HT-29 (cell line): ENCODE measurements at places on chromosomes 3 and 15.

DNA sequence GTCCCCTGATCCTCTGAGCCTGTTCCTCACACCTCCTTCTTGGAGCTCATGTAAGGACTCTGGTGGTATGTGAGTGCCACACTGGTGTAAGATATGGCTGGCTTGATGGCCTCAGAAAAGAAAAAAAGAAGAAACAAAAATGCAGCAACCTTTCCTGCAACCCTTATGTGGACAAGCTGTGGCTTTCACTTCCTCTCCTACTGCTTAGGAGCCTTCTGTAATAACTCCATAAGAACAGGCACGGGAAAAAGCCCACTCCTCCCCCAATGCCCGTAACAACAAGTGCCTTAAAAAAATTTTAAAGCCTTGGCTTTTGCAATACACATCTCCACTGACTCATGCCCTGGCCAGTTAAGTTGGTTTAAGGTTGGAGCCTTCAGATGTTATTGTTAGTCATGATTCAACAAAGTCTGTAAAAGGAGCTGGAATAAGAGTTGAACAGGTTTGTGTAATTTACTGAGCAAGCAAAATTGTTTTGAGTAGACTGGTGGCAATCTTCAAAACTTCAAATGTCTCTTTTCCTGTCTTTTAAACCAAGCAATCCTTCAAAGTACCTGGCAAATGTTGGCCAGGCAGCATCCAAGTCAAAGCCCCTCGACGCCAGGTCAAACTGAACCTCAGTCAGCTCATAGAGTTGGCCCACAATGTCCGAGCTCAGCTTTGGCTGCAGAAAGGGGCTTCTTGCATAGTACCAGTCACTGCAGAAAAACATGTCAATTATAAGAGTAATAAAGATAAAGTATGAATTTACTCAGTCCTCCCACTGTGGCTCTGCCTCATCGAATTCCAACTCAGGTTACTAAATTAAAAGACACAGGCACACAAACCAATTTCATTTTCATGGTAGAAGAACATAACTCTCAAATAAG, 22.9 kb downstream of the FYCO1 start:
- DNase-seq, result no peak

- DNase-seq, result no peak
Measured at GRCh38 chr15:58742022-58742813, 7.3 kb downstream of the ADAM10 start.

- no peak for DNase-seq
Measured at GRCh38 chr15:90882781-90883525, 1.4 kb upstream of the FES start.

DNA sequence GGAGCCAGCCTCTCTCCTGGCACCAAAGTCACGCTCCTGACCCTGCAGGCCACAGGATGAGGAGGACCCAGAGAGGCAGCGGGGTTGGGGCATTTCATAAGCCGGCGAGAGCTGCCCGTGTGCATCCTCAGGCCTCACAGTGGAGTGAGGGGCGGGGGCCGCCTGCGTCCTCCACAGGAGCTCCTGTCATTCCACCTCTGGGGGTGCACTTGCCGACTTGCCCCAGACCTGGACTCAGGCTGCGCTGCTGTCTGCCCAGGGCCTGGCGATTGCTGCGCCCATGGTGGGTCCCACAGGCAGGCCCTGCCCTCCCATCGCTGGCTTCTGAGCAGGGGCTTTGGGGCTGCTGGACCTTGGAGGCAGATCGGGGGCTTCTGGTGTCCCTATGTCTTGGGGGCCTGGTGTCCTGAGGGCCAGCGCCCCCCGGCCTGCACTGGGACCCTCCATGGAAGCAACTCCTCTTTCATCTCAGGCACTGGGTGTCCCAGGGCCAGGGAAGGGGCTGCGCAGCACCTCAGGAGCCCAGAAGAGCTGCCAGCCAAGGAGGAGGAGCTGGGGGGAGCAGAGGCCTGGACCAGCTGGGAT, 184.0 kb downstream of the GOLGA6L6 start:
- no peak for DNase-seq

DNA sequence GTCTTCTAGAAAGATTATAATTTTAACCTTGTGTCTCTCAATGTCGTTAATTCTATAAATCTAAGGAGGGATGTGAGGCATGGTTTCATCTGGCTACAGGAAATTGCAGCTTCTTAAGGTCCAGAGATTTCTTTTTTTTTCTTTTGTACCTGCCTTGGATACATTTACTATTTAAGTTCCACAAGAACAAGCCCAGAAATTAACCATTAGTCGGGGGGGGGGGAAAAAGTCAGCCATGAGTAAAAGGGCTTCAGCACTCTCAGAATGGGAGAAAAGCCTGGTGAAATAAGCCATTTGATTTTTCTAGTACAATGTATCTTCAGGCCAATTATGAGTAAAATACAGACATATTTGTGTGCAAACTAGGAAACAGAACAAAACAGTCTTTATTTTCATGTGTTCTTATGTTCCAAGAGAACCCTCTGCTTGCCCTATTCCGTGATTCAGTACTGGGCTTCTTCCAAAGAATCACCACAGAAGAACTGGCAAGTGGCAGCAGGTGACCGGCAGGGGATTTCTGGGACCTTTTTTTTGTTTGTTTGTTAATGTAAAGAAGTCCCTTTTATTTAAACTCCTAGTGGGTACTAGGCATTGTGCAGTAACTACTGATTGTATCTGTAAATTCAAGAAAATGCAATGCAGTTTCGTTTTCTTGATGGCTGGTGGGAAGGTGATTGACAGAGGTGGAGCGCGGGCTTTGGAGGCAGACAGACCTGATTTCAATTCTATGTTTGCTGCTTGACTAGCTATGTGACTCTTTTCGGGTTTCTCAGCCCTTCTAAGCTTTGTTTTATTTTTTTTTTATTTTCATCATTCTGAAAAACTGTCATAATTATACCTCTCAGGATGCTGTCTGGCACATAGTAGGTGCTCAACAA, 82.5 kb downstream of the PEX5L start:
- DNase-seq, result no peak

DNA sequence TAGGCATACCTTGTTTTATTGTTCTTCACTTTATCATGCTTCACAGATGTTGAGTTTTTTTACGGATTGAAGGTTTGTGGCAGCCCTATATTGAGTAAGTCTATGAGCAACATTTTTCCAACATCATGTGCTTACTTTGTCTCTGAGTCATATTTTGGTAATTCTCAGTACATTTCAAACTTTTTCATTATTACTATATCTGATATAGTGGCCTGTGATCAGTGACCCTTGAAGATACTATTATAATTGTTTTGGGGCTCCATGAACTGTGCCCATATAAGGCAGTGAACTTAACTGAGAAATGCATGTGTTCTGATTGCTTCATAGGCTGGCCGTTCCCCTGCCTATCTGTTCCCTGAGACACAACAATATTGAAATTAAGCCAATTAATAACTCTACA, 42.8 kb upstream of the NSMCE3 start:
- no peak for DNase-seq

DNA sequence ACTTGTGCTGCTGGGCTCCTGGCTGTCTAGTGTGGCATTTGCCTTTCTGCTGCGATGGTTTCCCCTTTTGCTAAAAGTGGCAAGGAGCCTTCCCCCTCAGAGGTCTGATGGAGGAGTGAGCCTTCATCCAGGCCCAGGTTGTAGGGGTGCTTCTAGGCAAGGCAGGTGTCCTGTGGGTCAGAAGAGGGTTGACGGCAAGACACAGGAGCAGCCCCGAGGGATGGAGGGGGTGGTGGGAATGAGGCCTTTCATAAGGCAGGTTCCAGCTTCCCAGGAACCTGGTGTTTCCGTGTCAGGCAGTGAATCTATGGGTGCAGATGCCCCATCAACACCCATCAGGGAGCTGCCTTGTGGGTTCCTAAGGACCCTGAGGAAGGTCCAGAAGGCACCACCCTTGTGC, 63.0 kb upstream of the TAMM41 start:
- no peak for DNase-seq
